HepG2 (cell line): ENCODE measurements at places on chromosomes 1 and 21. TPM values are rescaled to one million over a fixed set of nuclear protein-coding genes. Genes with fewer than 3 reads are reported as not detected.

Gene RABGGTB
- 269 and 290 TPM in 2 replicates for total RNA-seq

Gene LRRC53
- total RNA-seq: not detected in 2 replicates

Gene FMO4
- total RNA-seq: 0.07 and 0.36 TPM in 2 replicates

GRCh38 chr1:31504001-31504400 lies 72.3 kb upstream of the TINAGL1 start:
- H3K4me3 ChIP-seq: no peak overlapping the region
- no peak overlapping the region for H3K27ac ChIP-seq
- no peaks in the 10 kb centered on the region for H3K36me3 ChIP-seq
- no peaks in the 10 kb centered on the region for H3K27me3 ChIP-seq
- DNase-seq: no peak
- peaks cover 68% of the 10 kb centered on the region for H3K4me1 ChIP-seq

GRCh38 chr1:23904748-23905357 lies 8.3 kb downstream of the CNR2 start:
- H3K36me3 ChIP-seq: no peaks in the 10 kb centered on the region
- peaks cover 13% of the 10 kb centered on the region for H3K4me1 ChIP-seq
- DNase-seq: no peak
- no peak overlapping the region for H3K27ac ChIP-seq

DNA sequence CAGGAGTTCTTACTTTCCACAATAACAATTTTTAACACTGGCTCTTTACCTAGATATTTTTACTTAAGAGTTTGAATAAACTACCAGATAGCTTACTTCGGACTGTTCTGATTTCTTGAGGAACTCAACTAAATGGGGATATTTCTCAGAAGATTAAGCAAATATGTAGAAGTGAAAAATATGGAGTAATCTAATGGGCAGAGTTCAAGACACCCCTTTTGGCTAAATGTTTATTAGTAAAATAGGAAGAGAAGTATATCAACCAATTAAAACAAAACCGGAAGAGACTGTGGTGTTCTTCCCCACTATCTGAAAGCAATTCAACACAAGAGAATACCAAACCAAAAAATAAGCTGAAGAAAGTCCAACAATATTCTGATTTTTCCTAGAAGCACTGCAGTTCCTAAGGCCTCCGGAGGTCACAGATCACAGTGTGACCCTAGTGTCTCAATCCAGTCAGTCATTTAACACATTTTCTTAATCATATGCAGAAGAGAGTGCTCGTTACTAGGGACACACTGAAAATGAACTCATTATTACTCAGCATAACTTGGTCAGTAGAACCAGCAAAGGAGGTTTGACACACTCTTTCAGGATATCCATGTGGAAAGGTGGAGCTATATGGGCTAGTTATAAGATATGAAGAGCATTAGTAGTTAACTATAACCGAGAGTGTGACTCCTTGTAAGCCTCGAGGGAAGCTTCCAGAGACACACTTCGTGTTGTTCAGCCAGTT lies 5.2 kb downstream of the SIPA1L2 start:
- no peaks in the 10 kb centered on the region for H3K4me1 ChIP-seq
- no peak overlapping the region for H3K27ac ChIP-seq
- DNase-seq: no peak
- H3K36me3 ChIP-seq: no peaks in the 10 kb centered on the region
- H3K27me3 ChIP-seq: peaks cover 5% of the 10 kb centered on the region

DNA sequence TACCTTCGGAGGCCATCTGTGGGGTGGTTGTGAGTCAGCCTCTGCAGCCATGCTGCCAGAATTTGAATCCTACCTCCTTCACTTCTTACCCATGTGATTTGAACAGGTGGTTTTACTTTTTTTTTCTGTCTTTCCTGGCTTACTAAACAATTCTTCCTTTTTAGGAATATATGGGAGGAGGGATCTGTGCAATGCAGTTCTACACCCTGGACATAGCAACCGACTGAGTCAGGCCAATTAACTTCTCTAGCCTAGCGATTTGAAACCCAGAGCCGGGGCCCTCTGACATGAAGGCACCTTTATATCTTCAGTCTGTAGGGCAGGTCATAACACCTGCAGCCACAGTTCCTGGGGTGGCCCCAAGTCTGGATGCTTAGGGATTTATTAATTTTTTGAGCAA lies 83.6 kb downstream of the ST6GALNAC3 start:
- H3K27me3 ChIP-seq: no peaks in the 10 kb centered on the region
- no peak for DNase-seq
- peaks cover 10% of the 10 kb centered on the region for H3K4me1 ChIP-seq
- no peaks in the 10 kb centered on the region for H3K36me3 ChIP-seq
- H3K27ac ChIP-seq: no peak overlapping the region
- H3K4me3 ChIP-seq: no peak overlapping the region

DNA sequence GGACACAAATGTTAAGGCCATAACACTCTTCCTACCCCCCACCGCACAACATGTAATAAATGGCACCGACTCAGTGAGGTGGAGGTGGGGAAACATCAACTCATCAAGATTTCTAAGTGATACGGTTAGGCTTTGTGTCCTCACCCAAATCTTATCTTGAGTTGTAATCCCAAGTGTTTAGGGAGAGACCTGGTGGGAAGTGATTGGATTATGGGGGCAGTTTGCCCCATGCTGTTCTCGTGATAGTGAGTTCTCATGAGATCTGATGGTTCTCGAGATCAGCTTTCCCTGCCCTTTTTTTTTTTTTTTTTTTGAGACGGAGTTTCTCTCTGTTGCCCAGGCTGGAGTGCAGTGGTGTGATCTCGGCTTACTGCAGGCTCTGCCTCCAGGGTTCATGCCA lies 51.0 kb upstream of the ACTL8 start:
- no peak overlapping the region for H3K4me3 ChIP-seq
- DNase-seq: no peak
- no peak overlapping the region for H3K27ac ChIP-seq
- peaks cover 18% of the 10 kb centered on the region for H3K4me1 ChIP-seq

DNA sequence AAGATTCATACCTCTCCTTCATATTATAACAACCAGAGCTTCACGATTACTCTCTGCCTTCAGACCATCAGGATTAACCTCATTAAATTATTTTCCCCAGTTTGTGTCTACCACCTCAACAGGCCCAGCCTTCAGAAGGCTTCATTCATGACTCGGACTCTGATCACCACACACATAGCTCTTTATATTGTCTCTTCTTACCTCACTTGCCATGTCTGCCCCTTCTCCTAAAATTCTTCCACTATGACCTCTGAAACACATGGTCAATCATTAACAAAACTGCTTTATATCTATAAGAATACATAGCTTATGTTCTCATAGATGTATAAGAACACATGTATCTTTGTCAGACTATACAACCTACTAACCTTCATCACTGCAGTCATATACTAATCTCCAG lies 79.8 kb downstream of the USP1 start:
- peak; percentile 95 for DNase-seq
- H3K27ac ChIP-seq: peak overlapping the region; percentile 78
- H3K4me1 ChIP-seq: peaks cover 39% of the 10 kb centered on the region
- H3K27me3 ChIP-seq: no peaks in the 10 kb centered on the region
- H3K36me3 ChIP-seq: peaks cover 4% of the 10 kb centered on the region; the same call in 1 of the 2 replicates
